ENCODE measurements at places on chromosomes 11 and 22.

DNA sequence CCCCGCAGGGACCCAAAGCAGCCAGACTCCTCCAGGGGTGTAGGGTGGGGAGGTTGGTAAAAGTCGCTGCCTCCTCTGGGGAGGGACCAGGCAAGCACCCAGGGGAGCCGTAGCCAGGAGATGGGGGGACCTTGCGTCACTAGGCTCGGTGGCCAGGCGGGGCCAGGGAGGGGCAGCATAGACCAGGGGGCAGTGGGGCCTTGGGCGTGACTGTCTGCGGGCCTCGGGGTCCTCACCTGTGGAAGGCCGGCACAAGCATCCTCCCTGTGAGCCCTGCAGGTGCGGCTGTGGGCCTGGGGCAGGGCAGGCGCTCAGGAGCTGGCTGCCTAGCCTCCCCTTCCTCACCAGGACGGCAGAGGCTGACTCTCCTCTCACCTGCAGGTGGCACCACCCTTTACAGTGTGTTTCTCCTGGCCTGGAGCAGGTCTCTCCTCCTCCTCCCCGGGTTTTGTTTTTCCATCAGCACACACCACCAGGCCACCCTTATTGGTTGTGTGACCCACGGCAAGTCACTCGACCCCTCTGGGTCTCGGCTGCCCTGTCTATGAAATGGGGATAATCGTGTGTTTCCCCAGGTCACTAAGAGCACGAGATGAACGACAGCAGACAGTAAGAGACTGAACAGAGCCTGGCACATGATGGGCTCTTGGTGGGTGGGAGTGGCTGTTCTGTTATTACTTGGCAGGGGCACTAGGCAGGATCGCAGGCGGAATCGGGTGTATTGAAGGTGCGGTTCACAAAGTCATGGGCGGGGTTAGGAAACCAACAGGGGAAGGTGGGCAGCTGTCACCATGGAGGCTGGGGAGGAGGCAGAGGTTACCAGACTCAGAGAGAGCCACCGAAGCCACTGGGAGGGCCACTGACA is 52.7 kb downstream of the FLRT1 start:
- DNase-seq: no peak

GRCh38 chr11:43150697-43151096 is 161.1 kb upstream of the API5 start:
- DNase-seq: no peak

GRCh38 chr11:80163441-80163840 is 722.6 kb upstream of the TENM4 start:
- DNase-seq: no peak

GRCh38 chr11:3165152-3165705 is at the start of gene OSBPL5:
TSS of gene OSBPL5 (minus strand) at chr11:3165310. CDS start at chr11:3129148, 36,162 bp downstream.
- peak; percentile 70 for DNase-seq

GRCh38 chr22:46974077-46974476 is 211.6 kb downstream of the TBC1D22A start:
- DNase-seq: no peak

DNA sequence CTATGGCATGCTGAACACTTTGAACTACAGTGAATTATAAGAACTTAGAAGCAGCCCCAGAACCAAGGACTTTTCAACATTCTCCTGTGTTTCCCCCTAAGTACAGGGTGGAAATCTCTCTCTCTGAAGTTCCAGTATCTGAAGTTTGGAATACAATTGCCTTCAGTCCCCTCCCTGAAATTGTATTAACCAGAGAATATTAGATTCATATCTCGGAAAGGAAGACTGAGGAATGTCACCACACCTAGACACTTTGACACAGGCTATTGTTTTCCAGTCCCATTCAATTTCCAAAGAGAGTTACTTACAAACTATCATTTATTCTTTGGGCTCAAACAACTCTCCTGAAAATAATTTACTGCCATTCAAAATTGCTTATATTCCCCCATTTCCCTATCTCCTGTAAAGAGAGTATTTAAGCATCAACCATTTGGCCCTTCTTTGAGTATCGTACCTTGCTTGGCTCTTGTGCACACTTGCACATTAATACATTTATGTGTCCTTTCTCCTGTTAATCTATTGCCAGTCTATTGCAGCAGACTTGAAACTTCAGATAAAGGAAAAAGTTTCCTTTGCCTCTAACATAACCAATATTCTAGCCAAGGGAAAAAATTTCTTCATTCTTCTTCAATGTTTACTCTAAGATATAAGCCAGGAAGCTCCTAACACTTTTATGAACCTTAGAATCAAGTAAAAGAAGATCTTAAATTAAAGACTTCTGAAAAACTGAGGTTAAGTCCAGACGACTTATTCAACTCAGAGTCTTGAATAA is 402.4 kb upstream of the DDI1 start:
- DNase-seq: no peak

DNA sequence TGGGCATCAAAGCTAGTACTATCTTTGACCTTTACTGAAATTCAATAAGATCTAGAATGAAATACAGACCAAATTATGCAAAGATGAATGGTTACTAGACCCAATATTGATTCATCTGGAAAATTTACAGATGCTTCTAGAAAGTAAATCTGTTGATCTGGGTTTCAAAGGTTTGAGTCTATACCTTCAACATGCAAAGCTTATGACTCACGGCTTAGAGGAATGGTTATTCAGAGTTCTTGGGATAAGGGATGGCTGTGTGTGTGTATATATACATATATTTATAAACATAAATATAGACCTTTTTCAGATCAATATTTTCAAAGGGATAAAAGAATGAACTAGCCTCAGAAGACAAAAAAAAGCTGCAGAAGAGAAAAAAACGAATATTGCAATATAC is 1.3 kb downstream of the SPTY2D1 start:
- no peak for DNase-seq

DNA sequence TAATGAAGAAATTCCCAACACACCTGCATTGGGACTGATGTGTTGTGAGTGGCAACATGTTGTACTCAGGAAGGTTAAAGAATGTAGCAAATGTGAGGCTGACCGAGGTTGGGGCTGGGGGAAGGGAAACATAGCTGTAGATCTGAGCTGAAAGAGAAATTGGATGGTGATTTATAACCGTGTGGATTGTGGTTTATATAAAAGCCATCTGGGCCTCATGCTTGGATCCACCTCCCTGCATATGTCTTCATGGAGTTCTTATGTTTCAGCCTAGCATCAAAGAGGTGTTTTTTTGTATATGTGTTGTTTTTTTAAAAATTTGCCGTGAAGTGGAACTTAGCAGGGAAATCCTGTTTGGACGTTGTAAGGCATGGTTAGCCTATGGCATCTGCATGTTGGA is 141.3 kb downstream of the NAV2 start:
- no peak for DNase-seq

DNA sequence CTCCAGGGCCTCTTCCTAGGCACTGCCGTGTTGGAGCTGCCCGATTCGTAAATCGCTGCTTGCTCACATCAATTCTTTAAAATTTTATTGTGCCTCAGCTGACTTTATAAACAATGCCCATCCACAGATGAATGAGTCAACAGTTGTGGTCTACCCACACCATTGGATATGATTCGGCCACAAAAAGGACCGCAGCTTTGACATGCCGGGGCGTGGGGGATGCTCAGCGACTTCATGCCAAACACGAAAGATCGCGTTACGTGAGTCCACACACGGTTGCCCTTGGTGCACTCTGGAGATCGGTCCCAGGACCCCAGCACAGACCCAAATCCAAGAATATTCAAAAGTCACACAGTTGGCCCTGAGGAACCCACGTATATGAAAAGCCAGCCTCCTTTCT is 195.7 kb downstream of the CTTN start:
- DNase-seq: no peak

GRCh38 chr11:71255323-71255722 is 2.9 kb upstream of the SHANK2 start:
- DNase-seq: no peak

DNA sequence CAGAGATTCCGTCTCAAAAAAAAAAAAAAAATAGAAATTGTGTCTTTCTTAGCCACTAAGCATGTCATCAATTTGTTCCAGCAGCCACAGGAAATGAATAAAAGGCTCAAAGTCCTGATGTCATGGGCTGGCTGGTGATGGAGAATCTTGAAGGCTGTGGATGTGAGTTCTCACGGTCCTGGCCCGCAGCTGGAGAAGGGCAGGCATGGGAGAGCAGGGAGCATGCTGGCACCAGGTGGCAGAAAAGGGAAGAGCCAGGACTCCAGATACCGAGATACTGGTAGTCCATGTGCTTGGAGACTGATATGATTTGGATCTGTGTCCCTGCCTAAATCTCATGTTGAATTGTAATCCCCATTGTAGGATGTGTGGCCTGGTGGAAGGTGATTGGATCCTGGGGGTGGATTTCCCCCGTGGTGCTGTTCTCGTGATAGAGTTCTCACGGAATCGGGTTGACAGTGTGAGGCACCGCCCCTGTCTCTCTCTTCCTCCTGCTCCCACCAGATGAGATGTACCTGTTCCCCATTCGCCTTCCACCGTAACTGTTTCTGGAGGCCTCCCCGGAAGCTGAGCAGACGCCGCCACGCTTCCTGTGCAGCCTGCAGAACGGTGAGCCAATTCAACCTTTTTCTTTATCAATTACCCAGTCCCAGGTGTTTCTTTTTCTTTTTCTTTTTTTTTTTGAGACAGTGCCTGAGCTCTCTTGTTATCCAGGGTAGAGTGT is 18.1 kb downstream of the MRGPRD start:
- DNase-seq: no peak

DNA sequence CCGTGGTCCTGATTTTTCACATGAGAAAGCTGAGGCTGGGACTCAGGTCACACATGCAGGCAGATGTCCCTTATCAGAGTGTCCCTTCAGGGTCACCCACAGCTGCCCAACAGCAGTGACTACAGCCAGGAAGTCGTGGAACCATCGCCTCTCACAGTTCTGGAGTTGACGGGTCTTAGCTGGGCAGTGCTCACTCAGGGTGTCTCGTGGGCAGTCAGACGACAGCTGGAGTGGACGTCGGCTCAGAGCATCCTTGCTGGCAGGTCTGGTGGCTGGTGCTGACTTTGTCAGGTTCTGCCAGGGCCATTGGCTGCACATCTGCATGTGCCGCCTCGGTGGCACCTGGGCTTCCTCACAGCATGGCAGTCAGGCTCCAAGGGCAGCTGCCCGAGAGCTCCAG is 35.6 kb upstream of the TH start:
- DNase-seq: no peak

- DNase-seq: no peak
Measured at GRCh38 chr11:117468888-117469287, 141.2 kb downstream of the CEP164 start.

DNA sequence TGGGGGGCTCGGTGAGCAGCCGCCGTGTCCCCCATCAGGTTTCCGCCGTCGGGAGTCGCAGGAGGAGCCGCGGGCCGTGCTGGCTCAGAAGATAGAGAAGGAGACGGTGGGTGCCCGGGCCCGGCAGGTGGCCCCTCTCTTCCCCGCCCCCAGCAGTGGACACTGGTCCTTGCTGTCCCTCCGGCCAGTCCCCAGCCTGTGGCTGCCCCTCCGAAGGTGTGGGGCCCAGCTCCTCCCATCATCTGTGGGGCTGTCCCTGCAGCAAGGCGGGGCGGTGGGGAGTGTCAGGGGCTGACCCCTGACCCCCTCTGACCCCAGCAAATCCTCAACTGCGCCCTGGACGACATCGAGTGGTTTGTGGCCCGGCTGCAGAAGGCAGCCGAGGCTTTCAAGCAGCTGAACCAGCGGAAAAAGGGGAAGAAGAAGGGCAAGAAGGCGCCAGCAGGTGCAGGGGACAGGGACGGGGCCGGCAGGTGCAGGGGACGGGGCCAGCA is 15.3 kb downstream of the EPS8L2 start:
- no peak for DNase-seq

- DNase-seq: no peak
Measured at GRCh38 chr11:69292221-69292648, 1.7 kb upstream of the MYEOV start.

GRCh38 chr22:42591987-42592386 is 22.7 kb downstream of the POLDIP3 start:
- DNase-seq: no peak

GRCh38 chr11:57618438-57618837 is 21.0 kb downstream of the SERPING1 start:
- DNase-seq: no peak

DNA sequence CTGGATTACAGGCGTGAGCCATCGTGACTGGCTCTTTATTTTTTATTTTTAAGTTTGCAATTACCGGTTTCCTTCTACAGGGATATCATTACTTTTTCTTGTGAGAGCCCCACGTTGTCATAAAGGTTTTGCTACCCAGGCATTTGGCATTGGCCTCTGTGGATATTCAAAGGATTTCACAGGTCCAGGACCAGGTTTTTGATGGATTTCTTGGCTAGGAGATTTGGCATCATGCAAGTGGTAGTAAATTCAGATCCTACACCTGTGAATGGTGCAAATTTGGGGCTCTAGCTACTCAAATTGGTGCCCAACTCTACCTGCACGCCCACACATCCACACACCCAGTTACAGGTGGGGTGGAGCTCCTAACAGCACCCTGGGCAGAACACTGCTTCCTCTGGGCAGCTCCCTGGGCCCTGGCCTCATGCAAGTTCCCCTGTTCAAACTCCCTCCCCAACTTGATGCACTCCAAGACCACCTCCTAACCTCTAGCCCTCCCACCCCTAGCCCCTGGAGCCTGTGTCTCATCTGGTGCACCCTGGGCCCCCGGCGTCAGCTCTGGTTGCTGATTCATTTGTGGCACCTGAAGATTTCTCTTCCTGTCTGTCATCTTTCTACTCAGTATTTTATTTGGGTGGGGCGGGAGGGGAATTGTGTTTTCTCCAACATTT is 9.3 kb upstream of the MRGPRD start:
- no peak for DNase-seq
